ENCODE measurements at places on chromosomes 1 and 21.
A peak's percentile ranks its signal among the peaks of the same experiment; 100 is the strongest.

- DNase-seq: no peak
Measured at GRCh38 chr1:36851087-36851486, 183.2 kb downstream of the GRIK3 start.

- peak; percentile 81 for DNase-seq
Measured at GRCh38 chr1:234875953-234876855, 252.4 kb downstream of the TOMM20 start.

DNA sequence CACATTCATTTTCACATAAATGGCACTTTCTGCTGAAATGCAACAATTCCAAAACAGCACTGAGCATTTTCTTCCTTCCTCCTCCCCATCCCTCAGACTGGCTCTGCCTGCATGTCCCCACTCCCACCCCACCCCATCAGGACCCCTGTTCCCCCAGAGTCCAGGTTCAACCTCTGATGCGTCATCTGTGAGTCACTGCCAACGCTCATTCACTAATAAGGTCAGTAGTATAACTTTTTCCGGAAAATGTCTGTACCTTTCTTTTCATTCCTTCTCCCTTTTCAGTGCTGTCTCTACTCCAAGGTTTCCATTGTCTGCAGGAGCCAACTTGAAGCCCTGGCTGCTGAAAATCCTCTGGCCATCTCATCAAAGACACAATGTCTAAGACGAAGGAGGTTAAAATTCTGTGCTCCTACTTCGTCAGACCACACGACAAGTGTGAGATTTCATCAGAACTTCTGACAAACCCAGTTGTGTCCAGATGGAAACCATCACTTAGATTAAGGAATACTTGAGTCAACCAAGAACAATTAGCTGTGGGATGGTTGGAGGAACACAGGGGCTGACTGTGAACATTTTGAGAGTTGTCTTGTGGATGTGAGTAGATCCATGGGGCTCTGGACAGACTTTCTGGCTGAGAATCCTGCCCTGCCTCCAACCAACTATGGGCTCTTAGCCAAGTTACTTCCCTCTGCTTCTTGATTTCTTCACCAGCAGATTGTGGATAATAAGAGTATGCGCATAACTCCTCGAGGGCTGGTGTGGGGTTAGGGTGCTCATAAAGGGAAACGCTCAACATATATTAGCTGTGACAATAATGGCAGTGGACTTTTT lies 35.6 kb upstream of the UTS2 start:
- no peak for DNase-seq

- DNase-seq: no peak
Measured at GRCh38 chr21:21898801-21899200, 900.6 kb downstream of the NCAM2 start.

DNA sequence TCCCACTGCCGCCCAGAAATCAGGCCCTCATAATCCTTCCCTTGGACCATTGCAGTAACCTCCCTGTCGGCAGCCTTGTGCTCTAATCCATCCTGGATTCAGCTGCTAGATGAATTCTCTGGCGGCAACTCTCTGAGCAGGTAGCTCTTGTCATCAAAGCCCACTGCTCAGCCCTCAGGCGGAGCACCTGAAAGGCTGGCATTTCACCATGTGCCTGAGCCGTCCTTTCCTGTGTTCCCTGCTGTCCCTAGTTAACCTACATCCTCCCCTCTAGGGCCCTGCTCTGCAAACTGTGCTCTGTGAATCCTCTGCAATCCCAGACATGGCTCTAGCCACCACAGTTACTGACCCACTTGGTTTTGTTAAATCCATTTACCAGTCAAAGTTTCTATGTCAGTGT lies 118.0 kb downstream of the KAZN start:
- DNase-seq: no peak

DNA sequence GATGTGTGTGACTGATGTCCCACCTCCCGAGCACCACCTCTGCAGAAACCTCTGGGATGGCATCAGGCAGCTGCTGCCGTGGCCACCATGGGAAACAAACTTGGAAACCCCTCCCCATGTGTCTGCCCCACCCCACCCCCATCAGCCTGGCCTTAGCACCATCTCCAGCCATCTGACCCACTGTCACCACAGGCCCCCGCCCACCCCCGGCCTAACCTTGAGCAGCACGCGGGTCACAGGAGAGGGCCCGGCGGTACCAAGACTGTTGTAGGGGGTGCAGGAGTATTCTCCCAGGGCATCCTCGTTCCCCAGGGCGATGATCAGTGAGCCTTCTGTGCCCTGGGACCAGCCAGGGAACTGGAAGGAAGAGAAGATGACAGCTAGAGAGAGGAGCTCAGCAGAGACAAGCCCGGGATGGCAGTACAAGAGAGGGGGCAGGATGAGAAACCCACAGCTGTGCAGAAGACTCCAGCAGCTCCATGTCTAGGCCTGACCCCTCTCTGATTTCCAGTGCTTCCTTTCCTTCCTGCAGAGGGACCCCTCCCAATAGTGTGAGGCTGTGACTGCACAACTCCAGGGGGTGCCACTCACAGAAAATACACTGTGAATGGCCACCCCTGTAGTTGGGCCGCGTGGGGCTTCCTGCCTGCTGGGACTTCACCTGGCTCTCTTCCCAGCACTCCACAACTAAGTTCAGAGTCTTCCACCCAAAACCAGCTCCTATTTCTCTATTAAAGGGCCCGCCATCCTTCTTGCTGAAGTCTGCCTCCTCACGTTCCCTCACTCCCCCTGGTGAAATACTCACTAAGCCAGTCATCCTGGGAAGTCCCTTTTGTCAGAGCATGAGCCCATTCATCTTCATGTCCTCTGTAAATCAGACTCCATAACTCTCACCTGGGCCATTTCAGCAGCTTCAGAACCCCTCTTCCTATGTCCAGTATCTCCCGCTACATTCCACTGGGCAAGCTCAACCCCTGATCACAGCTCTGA lies 7.3 kb upstream of the TAGLN2 start:
- no peak for DNase-seq

- DNase-seq: no peak
Measured at GRCh38 chr1:201503397-201504176, 3.3 kb downstream of the CSRP1 start.

- DNase-seq: no peak
Measured at GRCh38 chr1:247864644-247865043, 7.7 kb downstream of the TRIM58 start.

- DNase-seq: no peak
Measured at GRCh38 chr1:21435646-21436487, 4.1 kb upstream of the NBPF3 start.

- DNase-seq: no peak
Measured at GRCh38 chr1:109084563-109085517, 5.7 kb upstream of the TMEM167B start.

- peak; percentile 28 for DNase-seq
Measured at GRCh38 chr1:51570063-51570710, 46.7 kb upstream of the OSBPL9 start.

GRCh38 chr1:238861342-238862066 lies 524.9 kb upstream of the CHRM3 start:
- no peak for DNase-seq

- DNase-seq: no peak
Measured at GRCh38 chr1:62904856-62905225, 120.9 kb downstream of the ATG4C start.

GRCh38 chr1:55428231-55428630 lies 213.1 kb upstream of the USP24 start:
- DNase-seq: no peak

- peak; percentile 11 for DNase-seq
Measured at GRCh38 chr1:3069491-3070308, 697 bp downstream of the PRDM16 start.

DNA sequence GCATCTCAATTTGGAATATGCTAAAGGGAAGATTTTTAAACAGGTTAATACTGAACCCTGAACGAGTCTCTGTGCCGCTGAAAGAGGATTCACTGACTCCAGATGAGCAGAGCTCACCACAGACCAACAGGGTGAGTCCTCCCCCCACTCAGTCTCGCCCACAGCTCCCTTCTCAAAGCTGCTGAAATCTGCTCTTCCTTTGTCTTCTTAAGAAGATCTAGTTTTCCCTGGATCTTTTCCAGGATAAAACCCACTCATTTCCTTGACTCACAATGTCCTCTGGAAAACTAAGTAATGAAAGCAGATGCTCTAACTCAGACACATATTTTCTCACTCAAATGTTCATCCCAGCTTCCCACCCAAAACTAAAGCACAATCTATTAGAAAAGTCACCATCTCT lies 447.0 kb upstream of the PKN2 start:
- DNase-seq: no peak

DNA sequence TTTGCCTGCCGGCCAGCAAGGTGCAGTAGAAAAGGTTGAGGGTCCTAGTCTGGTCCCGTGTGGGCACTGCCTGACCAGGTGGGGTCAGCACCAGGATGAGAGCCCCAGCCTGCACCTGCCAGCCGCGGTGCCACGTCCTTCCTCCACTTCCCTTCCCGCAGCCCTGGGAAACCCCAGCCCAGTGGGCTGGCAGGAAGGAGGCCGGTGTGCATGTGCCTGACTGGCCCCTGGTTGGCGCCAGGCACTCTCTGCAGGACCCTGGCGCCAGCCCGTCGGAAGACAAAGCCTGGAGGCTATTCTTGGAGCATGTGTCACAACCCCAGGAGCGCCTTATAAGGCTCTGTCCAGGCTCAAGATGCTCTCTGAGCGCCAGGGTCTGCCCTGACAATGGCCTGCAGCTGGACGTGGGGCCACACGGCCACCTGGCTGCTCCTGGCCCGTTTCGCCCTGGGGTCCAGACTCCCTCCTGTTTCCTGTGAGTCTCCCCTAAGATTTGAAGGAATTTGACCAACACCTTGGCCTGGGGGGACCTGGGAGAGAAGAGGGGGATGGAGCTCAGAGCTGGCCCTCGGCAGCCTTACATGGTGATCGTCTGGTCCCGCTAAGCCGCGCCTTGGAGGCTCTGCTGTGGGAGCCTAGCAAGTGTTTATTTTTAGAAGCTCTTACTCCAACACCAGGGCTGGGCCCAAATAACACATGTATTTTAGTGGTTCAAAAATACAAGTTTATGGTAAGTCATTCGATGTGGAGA lies 31.9 kb upstream of the POFUT2 start:
- no peak for DNase-seq

DNA sequence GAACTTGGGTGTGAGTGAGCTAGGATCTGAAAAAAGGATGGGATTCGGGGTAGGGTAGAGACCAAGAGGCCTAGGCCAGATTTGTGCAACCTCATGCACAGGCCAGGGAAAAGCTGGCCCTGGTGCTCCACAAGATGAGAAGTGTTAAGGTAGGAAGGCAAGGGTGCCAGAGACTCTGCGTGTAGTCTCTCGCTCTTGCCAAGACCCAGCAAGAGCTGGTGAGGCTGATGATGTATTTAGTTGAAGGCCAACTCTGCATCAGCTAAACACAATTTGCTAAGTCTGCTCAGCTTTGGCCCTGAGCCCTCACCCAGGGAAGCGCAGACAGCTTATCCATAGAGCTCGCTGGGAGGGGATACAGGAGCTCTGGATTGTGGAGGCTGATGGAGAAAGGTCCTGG lies 26.6 kb upstream of the SOX13 start:
- DNase-seq: no peak

DNA sequence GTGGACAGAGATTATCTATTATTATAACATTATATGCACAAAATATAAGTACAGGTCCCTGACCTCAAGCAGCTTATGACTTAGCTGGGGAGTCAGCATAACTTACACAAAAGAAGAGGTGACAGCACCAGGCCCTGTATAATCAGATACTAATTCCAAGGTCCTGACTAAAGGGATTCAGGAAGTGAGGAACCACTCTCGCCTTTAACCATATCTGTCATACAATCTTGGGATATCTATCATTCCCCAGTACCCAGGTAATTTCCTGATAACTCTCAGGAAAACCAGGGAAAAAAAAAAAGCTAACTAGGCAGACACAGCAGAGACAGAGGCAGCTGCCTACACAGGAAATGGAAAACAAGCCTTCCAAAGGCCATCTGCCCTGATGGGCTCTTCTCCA lies 78.5 kb upstream of the CAMK1G start:
- no peak for DNase-seq

- DNase-seq: no peak
Measured at GRCh38 chr1:64184003-64184440, 19.4 kb upstream of the UBE2U start.

- DNase-seq: no peak
Measured at GRCh38 chr1:232147215-232147614, 482.7 kb downstream of the SIPA1L2 start.

- DNase-seq: no peak
Measured at GRCh38 chr21:16040601-16041000, 310.8 kb downstream of the USP25 start.

GRCh38 chr1:9472386-9473031 lies 66.8 kb upstream of the SLC25A33 start:
- DNase-seq: no peak

Measured in KG1 (cell line).